ENCODE measurements at places on chromosomes 12 and 14.

GRCh38 chr12:41479426-41479825, 291.3 kb downstream of the PDZRN4 start:
- no peak for DNase-seq

GRCh38 chr14:68554231-68554630, 238.6 kb downstream of the ZFP36L1 start:
- DNase-seq: no peak

DNA sequence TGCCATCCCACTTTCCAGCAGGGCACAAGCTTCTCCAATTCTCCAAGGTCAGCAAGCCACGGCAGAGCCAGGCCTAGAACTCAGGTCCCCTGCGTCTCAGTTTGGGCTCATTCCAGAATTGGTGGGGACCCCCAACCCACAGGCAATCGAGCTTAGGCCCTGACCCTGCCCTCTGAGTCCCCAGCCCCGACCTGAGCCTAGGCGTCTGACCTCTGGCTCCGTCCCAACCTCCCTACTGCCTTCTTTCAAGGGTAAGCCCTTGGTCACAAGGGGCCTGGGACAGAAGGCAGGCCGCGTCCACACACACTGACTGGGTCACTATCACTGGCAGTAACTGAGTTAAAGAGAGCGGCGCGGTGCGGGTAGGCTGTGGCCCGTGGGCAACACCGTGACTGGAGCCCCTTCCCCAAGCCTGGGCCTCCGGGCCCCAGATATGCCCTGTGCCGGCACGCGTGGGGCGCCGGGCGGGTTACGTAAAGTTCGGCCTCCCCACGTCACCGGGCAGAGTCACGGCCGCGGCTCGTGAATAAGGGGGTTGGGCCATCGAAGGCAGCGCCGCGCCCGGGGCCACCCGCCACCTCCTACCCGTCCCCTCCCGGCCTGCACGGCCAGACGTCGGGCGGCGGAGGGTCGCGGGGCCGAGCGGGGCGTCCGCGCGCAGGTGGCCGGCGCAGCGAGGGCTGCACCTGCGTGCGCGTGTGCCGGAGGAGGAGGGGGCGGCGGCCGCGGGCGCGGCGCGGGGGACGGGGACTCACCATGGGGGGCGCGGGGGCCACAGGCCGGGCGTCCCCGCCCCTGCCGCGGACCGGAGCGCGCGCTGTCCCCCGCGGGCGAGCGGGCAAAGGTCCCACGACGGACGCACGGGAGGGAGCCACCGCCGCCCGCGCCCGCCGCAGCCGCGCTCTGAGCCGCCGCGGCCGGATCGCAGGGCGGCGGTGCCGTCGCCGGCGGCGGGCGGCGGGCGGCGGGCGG, 516 bp downstream of the ANKRD9 start:
- peak; percentile 29 for DNase-seq

- no peak for DNase-seq
These were observed 4.1 kb downstream of the ZFYVE21 start for GRCh38 chr14:103719751-103720150.

- DNase-seq: no peak
These were observed 137.4 kb upstream of the PRMT8 start for GRCh38 chr12:3353621-3354020.

GRCh38 chr12:97093187-97093683, 186.2 kb downstream of the NEDD1 start:
- DNase-seq: no peak

GRCh38 chr12:89448526-89448925, 76.1 kb downstream of the GALNT4 start:
- DNase-seq: no peak

- no peak for DNase-seq
These were observed 87.6 kb upstream of the MAP1LC3B2 start for GRCh38 chr12:116471544-116471943.

GRCh38 chr12:93085383-93086287, 156.5 kb upstream of the EEA1 start:
- DNase-seq: no peak

DNA sequence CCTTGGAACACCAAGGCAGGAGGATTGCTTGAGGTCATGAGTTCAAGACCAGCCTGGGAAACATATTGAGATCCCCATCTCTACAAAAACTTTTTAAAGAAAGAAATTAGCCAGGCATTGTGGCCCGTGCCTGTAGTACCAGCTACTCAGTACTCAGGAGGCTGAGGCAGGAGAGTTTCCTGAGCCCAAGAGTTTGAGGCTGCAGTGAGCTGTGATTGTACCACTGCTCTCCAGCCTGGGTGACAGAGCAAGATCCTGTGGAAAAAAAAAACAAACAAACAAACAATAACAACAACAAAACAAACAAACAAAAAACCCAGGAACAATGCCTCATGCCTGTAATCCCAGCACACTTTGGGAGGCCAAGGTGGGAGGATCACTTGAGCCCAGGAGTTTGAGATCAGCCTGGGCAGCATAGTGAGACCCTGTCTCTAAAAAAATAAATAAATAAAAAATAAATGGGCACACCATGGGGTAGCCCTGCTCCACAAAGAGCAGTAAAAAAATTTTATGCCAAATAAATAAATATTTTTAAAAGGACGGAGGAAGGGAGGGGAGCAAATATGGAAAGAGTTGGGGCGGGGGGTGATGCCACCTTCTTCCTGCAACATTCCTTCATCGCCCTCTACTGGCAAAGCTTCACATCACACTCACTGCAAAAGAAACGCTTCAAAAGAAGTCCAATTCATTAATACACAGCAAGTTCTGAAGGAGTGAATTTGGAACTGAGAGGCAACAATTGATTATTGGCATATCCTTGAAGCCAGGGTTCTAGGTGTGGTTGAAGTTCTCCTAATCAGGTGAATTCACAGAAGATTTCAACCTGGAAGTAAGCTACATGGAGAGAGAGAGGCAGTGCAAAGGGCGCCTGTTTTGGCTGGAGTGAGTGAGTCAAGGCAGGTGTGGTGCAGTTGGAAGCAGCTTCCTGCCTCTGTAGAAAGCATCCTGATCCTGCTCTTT, 8.8 kb upstream of the GNPTAB start:
- DNase-seq: peak; percentile 60

- no peak for DNase-seq
These were observed 462.8 kb downstream of the GXYLT1 start for GRCh38 chr12:41681898-41682297.
